ENCODE measurements at places on chromosomes 7 and 10. TPM values are rescaled to one million over a fixed set of nuclear protein-coding genes. Genes with fewer than 3 reads are reported as not detected.

DNA sequence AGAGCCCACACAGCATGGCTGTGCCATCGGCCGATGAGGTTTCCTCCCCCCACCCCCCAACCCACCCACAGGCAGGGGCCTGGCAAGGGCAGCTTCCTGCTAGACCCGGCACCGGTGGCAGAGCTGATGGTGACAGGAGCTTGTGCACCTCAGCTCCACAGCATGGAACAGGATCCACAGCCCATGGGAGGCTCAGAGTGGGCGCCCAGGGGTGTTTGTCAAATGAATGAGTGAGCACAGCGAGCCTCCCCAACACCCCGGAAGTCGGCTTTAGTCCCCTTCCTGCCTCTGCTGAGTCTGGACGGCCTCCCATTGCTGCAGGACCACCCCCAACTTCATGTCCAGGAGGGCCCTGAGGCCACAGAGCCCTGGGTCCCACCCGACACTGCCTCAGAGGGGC, 68.9 kb downstream of the PDGFA start:
- no peak for DNase-seq

GRCh38 chr7:100435401-100436304, 644 bp downstream of the PPP1R35 start:
- peak; percentile 64 for DNase-seq

DNA sequence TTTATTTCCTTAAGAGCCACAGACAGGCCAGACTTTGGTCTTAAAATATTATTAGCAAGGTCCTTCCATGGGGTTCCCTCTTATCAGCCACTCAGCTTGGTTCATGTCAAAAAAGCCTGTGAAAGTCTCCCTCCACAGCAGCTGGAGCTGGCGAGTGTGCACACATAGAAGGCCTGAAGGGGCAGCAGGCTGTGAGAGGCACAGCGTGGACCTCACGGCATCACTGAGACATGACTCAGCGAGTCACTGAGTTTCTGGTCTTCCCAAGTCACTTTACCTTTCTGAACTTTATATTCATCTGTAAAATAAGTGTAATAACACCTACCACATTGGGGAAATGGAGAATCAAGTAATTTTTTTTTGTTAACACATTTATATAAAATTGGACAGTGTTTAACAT, 8.7 kb downstream of the TAF3 start:
- DNase-seq, result no peak

DNA sequence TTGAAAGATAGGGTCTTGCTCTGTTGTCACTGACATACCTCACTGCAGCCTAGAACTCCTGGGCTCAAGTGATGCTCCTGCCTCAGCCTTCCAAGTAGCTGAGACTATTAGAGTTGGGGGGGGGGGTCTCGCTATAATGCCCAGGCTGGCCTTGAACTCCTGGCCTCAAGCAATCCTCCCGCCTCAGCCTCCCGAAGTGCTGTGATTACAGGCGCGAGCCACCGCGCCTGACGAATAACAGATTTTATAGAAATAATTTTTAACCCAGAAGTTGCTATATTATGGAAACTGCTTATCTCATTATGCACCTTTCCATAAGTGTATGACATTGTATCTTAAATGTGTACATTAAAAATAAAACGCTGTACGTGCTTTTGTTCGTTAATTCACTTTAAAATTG, 846 bp downstream of the ANKRD26 start:
- DNase-seq, result no peak

DNA sequence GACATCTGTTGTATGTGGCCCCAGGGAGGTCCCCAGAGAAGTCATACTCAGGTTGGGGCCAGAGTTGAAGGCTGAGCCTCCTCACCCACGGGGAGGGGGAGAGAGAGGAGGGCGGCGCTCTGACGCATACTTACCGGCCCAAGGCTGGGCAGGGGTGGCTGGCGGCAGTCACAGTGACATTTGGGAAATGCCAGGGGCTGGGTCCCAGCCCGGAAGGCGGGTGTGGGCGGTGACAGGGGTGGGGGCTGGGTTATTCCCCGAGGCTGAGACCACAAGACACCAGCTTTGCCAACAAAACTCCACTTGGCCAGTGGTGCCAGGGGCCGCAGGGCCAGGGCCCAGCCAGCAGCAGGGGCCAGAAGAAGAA, 41.1 kb downstream of the RASGEF1A start:
- DNase-seq, result peak; percentile 3

DNA sequence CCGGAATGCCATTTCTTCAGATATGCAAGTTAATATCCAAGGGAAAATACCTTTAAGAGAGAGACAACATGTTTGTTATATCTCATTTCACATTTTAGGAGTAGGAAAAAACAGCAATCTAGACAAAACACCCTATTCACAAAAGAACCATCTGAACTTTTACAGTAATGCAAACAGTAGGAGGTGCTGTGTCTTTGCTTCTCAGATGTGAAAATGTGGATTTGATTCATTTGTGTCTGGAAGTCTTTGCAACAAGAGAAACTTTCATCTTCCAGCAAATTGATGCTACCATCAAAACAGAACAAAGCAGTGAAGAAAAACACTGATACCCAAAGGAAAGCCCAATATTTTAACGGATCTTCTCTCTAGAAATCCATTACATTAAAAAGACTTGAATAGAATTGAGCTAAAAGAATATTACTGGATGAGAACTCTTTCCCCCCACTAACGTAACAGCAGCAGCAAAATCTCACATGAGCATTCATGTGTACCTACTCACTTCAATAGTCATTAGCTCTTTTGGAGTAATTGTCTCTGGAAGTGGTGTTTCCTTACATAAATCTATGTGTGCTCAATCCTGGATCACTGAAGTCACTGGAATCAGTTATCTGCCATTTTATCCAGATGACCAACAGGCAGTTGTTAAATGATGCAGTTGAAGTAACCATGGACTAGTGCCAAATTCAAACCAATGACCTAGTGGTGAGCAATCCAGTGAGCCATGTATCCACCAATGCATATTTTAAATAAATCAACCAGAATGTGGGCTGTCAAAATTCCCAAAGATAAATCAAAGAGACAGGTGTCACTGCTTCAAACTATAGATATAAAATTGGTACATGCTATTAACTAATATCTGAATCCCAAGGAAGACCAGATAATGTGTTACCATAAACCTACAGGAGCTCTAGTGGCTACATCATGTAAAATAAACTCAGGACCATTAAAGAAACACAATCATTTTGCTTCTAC, 1.8 kb downstream of the SEMA3C start:
- no peak for DNase-seq

DNA sequence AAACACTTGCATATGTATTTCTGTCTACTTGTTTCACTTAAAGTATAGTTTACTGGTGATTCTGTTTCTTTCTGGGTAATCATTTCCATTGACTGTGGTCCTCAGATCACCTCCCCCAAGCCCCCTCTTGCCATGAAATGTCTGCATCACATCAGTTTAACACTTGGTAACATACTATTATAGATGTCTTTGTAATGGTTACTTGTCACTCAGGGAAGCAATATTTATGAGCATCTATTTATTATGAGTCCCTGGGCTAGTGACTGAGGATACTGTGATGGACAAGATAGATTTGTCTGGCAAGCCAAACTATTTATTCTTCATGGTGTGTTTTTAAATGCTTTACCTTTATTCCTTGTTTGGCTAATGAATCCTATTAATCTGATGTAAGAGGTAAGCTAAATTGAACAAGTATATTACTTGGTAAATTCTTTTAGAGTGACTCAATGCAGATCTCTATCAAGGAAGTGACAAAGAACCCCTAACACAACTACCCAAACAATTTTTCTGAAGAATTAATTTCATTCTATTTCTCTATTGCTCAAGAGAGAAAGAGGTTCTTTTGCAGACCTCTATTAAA, 270.9 kb downstream of the RELN start:
- DNase-seq, result no peak

DNA sequence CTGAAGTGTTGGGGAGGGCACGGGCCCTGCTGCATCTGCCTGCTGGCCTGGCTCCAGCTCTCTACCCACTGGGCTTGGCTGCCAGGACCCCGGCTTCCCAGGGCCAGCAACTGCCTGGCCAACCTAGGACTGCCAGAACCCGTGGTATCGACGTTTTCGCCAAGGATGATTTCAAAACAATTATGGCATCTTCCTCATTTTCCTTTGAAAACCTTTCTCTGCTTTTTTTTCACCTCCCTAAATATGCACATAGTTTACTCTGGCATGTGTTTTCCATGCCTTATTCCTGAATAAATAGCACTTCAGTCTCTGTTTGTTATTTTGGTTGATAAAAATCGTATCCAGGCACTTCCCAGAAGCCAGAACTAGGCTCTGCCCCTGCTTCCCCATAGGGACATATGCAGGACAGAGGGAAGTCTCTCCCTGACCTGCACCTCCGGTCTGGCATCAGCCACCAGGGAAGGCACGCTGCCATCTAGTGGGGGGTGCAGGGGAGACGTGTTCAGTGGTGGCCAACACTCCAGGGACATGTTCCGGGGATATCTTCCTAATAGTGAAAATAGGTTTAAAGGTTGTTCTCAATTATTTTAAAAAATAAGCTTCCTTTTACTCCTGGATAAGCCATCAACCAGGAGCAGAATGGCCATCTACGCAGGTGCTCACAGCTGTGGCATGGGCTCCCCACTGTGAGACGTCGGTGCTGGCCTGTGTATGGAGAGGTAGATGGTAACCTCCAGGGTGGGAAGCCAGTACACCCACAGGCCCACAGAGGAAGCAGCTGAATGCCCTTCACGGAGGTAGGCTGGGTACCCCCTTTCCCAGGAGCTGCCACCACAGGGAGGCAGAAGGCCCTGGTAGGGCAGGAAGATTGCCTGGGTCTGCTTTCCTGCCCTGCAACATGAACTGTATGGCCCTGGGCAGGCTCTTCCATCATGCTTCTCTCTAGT, 30.7 kb upstream of the ANTXRL start:
- DNase-seq, result peak; percentile 71

DNA sequence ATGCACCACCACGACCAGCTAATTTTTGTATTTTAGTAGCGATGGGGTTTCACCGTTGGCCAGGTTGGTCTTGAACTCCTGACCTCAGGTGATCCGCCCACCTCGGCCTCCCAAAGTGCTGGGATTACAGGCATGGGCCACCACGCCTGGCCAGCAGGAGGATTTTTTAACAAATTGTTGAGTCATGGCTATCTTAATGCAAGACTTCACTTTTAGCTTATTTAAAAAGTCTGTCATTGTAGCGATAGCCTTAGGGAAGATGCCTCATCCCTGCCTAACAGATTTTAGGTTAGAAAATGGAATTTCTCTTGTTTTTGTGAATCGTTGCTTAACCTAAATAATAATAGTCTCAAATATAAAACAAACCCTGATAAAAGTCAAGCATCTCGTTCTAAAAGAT, 35.5 kb downstream of the PPP2R2D start:
- DNase-seq, result no peak

DNA sequence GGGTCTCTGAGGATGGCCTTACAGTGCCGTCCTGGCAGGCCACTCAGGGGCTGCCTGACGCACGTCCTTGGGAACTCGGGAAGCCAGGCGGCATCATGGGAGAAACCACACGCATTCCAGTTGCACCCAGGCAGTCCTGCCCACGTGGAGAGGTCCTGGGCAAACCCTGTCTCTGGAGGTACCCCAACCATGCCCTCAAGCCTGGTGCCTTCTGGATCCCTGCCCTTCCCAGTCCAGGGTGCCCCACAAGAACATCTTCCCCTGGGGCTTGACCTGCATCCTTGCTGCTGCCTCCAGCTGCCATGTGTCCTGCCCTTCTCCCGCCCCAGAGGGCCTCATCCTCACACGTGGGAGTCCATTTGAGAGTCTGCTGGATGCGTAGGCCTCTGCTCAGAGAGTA, 200.3 kb upstream of the PPP2R2D start:
- no peak for DNase-seq

GRCh38 chr7:28266402-28266801, 85.8 kb upstream of the JAZF1 start:
- DNase-seq, result no peak

- no peak for DNase-seq
These were observed 31.8 kb downstream of the EZH2 start for GRCh38 chr7:148852272-148852671.

- DNase-seq, result no peak
These were observed 596.0 kb upstream of the FOXK1 start for GRCh38 chr7:4085937-4086691.

DNA sequence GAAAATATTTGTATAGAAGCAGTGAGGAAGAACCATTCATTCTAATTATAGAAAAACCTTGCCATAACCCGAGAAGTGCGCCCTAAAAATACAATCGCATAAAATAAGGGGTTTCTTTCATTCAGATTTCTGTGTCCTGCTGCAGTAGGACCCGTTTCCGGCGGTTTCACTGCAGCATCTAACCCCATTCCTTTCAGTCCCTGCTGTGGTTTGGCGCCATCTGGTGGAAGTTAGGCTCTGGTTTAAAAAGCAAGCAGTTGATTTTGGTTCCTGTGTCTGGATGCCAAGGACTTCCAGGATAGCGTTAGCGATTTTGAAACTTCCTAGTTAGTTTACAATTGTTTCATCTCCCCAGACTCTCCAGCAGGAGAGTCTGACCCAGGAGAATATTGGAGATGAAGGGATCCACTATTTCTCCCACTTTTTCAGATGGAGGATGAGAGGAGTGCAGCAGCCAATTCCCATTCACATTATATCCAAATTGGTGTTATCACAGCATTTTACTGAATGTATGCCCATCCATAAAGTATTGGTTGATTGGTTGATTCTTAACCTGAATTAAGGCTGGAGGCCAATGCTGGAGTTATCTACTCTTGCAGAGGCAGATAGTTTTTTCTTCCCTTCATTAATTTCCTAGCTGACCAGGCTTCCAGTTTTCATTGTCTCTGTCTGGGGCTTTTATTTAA, 128.8 kb upstream of the CACNA2D1 start:
- peak; percentile 83 for DNase-seq

DNA sequence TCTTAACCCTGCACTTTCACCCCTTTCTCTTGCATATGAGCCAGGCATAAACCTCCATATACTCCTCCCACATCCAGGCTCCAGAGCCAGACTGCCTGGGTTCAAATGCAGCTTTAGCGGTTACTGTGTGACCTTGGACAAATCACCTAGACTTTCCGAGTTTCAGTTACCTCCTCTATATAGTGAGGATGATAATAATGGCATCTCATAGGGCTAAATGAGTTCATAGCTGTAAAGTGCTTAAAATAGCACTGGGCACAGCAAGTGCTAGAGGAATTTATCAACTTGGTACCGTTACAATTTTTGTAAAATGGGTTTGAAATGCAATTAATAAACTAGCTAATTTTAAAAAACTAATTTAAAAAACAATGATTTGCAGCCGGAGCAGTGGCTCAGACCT, 53.4 kb upstream of the DGKI start:
- no peak for DNase-seq

DNA sequence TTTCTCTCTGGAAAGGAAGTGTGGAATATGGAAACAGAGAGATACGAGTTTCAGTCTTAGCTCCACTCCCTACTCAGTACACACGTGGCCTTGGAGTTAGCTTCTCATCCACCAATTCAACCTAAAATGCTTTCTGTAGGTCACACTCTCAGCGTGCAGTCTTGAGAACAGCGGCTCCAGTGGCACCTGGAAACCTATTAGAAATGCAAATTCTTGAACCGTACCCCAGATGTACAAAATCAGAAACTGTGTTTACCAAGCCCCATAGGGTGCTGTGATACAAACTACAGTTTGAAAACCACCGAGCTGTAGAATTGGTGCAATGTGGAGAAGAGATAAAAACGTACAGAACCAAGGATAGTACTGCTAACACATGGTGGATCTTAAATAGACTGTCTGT, 91.1 kb upstream of the SP4 start:
- no peak for DNase-seq

PNLIPRP1 gene
- total RNA-seq, result not detected

MIOS gene
- total RNA-seq, result 33.5 TPM

PHKG1 gene
- total RNA-seq, result 1.6 TPM

RNF32 gene
- 1.1 TPM for total RNA-seq

TDRD1 gene
- total RNA-seq, result not detected

NANOS1 gene
- total RNA-seq, result 0.20 TPM

OPN1SW gene
- not detected for total RNA-seq

FAM237B gene
- not detected for total RNA-seq

DOCK4 gene
- 28.4 TPM for total RNA-seq

KIF11 gene
- 1.9 TPM for total RNA-seq

CCL26 gene
- not detected for total RNA-seq

Data from transverse colon (tissue), 4 donors.